ENCODE measurements at places on chromosomes 2 and 18. TPM values are rescaled to one million over a fixed set of nuclear protein-coding genes. Genes with fewer than 3 reads are reported as not detected.

Gene KLHL41
- 0.20 TPM for total RNA-seq

GRCh38 chr2:215772003-215772402, 241.3 kb downstream of the MREG start:
- DNase-seq: peak; percentile 62

Gene QPCT
- total RNA-seq: 137 TPM

- no peak for DNase-seq
These were observed 17.7 kb downstream of the SERPINB12 start for GRCh38 chr18:63559567-63560491.

- no peak for DNase-seq
These were observed 144.7 kb upstream of the ITGA4 start for GRCh38 chr2:181312515-181312927.

Gene SLC14A1
- 43.4 TPM for total RNA-seq

DNA sequence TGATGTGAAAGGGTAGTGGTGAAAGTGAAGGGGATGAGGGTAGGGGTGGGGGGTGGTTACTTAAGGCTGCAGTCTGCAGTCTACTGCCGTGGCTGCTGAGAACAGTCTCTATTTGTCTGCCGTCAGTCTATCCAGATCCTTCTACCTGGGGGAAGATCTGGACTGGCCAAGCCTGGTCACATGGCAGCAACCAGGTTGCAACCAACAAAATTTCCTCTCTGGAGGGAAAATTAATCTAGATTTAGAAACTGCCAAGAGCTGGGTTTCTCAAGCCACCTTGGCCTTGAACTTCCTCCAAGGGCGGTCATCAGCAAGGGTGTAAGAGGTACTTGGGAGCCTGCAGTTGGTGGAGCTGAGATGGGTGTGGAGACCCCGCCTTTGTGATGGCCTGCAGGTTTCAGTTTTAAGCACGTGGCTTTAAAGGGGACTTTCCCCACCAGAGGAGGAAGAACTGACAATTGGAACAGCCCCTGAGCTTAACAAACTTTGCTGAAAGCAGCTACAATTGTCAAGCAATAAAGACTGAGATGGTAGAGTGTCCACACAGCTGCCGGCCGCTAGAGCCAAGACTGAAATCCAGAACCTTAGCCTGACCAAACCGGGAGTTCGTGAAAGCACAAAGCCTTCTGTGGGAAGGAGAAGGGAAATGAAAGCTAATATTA, 31.4 kb upstream of the KCMF1 start:
- no peak for DNase-seq

GRCh38 chr2:57885742-57886141, 160.9 kb upstream of the VRK2 start:
- no peak for DNase-seq

Gene RALB
- total RNA-seq: 88.4 TPM

Gene ASB18
- not detected for total RNA-seq

Gene FSHR
- not detected for total RNA-seq

GRCh38 chr2:160429248-160430000, 64.2 kb downstream of the RBMS1 start:
- DNase-seq: peak; percentile 71

DNA sequence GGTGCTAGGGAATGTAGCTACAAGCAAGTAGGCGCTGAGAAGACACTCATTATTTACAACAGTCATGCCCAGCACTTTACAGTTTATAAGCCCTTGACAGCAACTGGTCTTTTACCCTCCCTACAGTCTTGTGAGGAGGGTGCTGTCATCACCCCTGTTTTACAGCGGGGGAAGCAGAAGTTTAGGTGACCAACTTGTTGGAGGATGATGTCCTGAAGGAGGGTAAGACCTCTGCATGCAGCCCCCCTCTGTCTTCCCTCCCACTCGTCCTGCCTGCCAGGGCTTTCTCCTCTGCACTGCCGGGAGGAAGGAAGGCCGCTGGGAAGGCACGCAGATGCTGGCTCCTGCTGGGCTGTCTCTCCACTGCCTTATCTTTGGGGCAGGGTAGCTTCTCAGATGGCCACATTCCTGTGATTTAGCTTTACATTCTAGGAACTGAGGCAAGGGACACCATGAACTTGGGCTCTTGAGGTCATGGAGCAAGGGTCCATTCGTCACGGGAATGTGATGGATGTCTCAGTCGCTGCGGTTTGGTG, 972 bp downstream of the IL1R1 start:
- no peak for DNase-seq

- peak; percentile 51 for DNase-seq
These were observed 10.8 kb downstream of the FOSL2 start for GRCh38 chr2:28403370-28403956.

DNA sequence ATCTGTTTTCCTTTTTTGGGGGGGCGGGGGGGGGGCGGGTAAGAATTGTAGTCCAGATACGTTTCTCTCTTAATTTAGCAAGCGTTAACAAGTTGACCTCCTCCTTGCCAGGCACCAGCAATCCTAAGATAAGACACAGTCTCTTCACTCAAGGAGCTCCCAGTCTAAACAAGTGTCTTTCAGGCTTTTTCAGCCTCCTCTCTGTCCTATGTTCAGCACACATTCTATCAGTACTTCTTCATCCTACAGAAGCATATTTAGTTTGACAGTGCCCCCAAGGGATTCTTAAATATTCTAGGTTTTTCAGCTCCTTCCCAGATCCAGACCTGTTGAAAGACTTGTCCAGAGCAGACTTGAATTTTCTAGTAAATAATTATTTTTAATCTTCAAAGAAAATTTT, 2.7 kb downstream of the PPP1CB start:
- peak; percentile 4 for DNase-seq

- DNase-seq: no peak
These were observed 148.6 kb upstream of the KCNJ3 start for GRCh38 chr2:154549869-154550268.

DNA sequence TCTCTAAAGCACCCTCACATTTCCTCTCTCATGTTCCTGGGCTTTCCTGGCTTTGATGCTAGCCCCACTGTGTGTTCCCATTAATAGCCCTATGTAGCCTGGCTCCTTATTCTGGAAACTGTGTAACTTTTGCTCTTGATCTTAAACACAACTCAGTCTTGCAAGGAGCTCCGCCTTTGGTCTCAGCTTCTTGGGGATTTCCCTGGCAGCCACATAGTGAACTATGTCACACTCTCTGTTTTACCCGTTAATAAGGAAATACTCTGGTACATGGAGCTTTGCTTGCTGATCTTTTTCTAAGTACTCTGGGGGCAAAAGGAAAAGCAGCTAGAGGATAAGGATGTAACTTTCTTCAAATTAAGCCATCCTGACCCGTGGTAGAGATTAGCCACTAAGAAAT, 259.3 kb downstream of the NEDD4L start:
- no peak for DNase-seq

Gene KCTD1
- total RNA-seq: 19.2 TPM

GRCh38 chr18:54946149-54946581, 13.1 kb downstream of the CCDC68 start:
- peak; percentile 34 for DNase-seq

DNA sequence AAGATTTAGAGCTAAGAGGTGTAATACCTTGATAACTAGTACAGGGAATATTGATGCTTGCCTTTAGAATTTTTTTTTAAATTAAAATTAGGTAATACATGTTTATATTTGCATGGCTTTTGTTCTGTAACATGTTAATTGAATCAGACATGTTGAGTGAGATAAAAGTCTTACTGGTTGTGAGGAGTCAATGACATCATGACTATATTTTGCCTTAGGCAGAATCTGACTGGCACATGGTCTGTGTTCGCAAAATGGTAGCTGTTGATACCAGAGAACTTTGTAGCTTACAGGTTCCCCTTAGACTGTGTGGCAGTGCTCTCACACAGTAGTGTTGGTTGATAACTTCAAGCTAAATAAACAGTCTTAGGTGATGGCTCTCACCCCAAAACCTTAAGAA, 199.7 kb downstream of the PTPRM start:
- peak; percentile 10 for DNase-seq

Gene MBOAT2
- 33.9 TPM for total RNA-seq

Gene GCKR
- not detected for total RNA-seq

GRCh38 chr2:94880507-94880906, 9.3 kb downstream of the TEKT4 start:
- DNase-seq: no peak

DNA sequence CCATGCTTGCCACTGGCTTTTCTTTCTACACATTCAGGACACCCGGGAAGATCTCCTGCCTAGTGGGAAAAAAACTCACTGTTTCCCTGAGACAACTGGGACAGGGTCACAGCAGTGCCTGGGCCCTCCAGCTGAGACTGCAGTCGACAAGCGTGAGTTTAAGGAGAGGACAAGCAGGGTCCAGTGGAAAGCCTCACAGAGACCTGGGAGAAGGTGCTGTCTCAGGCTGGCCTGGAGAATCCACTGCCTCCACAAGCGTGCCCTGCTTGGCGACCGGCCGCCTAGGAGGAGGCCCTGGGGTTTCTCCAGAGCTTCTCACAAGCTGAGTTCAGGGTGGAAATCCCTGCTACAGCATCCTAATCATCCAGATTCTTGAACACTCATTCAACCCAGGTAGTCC, 519.6 kb upstream of the RAB6C start:
- no peak for DNase-seq

DNA sequence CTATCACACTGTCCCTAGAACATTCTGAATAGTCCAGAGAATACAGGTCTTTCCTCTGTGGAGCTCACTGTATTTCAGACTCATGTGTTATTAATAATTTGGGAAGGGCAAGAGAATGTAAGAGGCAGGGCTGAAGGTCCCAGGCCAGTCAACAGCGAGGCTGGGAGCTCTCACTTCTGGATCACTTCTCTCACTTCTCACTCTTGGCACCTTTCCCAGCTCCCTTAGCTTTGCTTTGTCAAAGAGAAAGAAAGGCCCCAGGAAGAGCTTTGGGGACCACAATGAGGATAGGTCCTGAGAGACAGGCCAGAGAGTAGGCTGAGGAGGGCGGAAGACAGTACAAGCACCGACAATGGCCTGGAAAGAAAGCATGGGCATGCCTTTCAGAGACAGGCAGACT, 11.2 kb downstream of the EFR3B start:
- no peak for DNase-seq

DNA sequence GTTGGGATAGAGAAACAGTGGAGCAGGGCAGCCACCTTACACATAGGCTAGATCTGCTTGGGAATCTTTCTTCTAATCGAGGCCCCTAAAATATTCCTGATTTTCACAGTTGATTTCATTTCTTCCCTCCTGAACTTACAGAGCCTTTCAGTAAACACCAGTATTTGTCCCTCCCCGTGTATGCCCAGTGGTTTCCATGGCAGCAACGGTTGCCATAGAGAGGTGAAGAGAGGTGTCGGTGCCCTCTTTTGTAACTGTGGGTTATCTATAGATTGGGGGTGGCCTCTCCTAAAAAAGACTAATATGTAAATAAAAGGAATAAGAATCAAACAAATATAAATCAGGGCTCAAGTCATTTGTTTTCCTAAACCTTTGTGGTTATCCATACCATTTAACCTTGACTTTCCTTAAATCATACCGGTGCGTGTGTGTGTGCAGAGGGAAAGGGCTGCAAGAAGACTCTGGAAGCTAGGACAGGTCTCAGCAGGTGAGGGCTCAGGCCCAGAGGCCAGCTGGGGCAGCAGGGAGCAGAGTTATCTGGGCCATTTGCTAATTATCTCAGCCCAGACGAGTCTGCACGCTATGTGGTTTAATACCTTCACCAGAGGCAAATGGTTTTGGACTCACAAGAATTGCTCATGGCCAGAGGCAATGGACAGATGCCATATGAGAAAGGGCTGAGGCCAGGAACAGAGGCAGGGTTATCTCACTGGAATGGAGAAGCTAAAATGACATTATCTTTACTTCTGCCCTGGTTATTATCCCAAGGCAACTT, 35.5 kb downstream of the LIPG start:
- DNase-seq: peak; percentile 92

DNA sequence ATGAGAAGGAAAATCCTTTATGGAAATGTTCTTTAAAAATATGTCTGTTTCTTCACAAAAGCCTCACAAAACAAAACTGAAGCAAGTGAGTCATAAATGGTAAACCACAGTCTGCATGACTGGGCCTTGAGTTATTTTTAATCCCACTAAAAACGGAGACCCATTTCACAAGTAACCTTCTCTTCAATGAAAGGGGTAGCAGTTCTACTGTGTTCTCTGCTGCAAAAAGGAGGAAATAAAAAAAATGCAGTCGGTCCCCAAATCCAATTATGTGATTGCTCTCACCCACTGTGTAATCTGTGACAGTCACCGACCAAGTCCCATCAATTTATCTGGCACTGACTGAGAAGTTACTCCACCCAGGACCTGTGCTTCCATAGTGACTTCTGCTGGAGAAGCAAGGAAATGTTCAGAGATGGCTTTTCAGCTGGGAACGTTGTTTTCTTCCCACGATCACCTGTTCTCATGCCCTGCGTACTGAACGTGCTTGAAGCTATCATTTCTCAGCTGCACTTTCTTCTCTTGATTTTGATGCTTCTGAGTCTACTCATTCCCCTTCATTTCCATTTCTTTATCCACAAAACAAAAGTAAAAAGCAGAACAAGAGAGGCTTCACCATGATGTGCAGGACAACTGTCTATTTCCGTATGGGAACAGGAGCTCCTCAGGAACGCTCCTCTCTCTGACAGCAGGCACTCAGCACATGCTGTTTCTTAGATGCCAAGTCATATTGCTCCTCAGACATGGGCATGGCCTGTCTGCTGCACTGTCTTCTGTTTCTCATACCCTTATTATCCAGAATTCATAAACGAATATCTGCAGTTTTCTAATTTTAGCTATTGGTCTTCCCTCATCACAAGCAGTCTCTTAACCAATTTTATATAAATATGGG, 80.0 kb upstream of the TMEM200C start:
- DNase-seq: peak; percentile 28

Gene IL1A
- 1.9 TPM for total RNA-seq

DNA sequence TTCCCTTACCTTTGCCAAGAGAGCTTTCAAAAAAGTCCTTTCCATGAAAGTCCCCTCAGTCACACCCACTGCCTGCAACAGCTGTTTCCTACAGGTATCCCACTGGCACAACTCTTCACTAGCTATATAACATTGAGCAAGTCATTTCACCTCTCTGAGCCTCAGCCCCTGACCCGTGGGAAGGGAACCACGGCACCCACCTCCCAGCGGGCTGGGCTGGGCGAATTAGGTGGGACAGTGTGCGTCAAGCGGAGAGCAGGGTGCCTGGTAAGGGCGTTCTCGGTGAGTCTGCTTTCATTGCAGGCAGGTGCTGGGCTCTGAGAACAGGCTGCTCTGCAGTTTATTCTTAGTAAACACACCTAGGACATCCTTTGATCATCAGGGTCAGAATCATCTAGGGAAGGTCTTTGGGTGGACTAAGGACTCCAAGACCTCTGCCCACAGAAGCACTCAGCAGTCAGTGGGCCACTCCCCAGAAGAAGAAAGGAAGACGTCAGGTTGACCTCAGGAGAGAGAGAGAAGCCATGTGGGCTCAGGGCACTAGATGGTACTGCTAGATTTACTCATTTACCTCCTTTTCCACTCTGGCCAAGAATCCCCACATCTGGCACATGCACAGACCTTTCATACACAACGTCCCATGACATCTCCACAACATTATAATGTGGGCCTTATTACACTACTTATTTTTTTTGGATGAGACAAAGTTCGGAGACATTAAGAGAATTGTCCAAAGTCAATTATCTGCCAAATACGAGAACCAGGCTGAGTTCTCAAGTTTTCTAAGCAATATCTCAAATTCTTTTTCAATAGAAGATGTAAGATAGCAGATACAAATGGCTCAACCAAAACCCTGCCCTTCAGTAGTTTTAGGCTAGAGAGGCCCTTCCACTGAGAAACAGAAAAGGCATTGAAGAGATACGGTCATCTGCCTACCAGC, 79.9 kb downstream of the GALNT14 start:
- DNase-seq: no peak

Gene CRYGD
- total RNA-seq: not detected
